ENCODE measurements at places on chromosomes 5 and 9.

DNA sequence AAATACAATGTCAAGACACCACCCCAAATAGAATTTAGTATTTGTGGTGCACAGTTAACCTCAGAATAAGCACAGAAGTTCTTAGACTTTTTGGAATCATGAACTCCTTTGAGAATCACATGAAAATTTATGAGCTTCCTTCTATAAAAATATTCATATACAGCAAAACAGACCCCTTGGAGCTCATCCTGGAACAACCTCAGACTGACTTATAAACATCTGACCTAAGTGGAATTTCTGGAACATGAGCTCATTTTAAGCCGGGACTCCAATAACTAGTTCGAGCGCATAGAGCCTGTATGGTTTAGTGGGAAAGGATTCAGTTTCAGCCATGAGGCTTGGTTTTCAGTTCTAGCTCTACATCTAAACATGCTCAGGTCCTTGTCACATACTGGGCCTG lies 192.3 kb downstream of the DEPDC1B start:
- no peak for DNase-seq

- DNase-seq, result no peak
These were observed 222.5 kb upstream of the IL12B start for GRCh38 chr5:159552751-159553150.

DNA sequence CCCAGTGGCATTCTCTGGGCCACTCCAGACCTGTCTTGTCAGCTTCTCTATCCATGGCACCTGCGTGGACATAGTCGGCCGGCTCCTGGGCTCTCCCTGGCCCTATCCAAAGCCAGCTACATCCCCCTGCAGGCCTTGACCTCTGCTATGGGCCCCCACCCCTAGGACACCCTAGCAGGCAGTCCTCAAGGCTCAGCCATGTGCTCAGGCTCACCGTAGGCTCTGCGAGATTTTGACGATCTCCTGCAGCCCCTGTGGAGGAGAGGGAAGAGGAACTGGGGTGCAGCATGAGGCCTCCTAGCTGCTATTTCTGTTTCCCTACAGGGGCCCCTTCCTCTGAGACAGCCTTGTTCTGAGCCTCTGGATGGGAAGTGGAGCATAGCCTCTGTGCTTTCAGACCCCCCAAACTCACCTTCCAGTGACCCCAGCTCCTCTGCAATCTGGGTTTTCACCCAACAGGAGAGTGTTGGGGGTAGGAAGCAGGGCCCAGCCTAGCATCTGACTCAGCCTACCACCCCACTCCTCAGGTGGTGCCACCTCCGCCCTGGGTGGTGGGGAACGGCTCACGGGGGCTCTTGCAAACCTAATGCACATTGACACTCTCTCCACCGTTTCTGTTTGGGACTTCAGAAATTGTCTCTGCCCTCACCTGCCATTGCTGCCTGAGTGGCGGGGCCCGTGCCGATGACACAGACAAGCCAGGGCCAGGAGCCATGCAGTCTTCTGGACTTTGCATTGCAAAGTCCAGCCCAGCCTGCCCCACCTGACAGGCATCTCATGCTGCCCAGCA lies 36.7 kb downstream of the HRH2 start:
- DNase-seq, result no peak

GRCh38 chr5:1959725-1960581 lies 77.2 kb upstream of the IRX4 start:
- no peak for DNase-seq

DNA sequence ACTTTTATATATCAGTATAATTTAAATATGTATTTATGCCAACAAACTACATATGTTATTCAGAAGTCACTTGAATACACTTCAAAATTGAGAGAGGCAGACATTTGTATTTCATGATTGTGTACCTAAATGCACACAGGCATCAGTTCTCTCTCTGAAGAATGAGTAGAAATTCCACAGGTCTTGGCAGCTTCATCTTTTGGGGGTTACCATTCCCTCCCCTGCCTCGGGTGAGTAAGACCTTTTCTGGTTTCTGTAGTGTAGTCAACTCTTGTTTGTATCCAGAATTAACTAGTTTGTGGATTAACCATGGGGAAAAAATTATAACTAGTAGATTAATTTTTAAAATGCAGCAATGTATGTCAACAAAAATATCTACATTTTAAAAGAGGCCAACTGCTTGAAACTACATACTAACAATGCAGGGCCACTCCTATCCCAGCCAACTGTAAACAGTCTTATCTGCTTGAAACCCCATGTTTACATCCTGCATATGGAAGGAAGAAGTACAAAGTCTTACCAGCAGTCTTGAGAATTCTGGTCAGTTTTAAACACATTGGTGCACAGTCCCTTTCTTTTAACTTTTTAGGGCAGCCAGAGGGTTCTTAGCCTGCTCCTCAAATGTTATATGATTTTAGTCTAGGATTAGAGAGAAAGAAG lies 339.6 kb upstream of the KIF2A start:
- no peak for DNase-seq
